ENCODE measurements at places on chromosomes 5 and 9.

DNA sequence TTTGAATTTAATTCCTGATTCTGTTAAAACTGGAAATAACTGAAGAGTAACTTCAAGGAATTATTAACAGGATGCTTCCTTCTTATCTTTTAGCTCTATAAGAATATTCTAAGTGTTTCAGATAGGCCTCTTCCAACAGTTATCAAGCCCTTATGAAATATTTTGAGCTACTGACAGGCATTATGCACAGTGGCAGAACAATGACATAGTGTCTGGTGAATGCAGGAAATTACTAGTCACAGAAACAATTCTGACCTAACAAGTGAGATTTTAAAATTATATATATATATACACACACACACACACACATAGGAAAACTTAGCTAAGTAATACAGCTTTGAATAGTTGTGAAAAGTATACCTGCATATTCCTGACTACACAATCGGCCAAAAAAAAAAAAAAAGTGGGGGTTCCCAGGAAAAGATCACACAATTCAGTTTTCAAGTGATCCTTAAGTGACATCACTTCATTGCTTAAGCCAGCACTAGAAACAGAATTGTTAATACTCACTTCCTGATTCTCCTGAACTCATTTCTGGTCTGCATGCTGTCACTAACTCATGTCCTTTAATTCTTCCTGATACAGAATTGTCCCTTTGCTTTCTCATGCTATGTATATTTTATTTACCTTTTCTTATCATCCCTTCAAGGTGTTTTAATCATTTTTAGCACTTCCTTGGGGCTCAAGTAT lies 77.3 kb downstream of the SLC25A46 start:
- DNase-seq: no peak

- no peak for DNase-seq
Measured at GRCh38 chr5:145965804-145966203, 29.4 kb downstream of the SH3RF2 start.

DNA sequence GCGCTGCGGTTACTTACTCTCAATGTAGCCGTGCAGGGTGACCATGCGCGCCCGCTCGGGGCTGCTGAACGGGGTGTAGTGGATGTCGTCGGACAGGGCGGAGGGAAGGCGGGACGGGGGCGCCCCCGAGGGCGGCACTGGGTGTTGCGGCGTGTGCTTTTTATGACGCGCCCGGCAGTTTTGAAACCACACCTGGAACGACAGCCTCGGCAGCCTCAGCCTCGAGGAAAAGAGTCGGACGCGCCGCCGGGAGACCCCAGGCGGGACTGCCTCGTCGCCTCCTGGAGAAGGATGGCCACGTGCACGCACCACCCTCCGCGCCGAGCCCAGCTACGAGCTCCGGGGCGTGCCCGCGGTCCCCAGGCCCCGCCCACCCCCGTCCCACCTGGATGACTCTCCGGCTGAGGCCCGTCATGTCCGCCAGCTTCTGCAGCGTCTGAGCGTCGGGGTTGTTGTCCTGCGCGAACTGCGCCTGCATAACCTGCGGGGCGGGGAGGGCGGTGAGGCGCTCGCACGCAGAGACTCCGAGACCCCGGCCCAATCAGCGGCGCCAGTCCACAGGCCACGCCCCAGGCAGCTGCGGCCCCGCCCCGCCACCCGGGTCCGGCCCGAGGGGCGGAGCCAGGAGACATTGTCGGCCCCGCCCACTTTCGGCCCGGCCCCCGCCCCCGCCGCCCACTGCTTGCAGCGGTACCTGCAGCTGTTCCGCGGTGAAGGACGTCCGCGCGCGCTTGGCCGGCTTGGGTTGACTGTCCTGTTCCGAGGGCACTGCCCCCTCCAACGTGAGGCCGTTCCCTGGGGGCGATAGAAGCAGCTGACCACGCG lies 15.0 kb downstream of the LHX6 start:
- DNase-seq: peak; percentile 91

GRCh38 chr5:172561151-172561550 lies 79.9 kb upstream of the NEURL1B start:
- no peak for DNase-seq

DNA sequence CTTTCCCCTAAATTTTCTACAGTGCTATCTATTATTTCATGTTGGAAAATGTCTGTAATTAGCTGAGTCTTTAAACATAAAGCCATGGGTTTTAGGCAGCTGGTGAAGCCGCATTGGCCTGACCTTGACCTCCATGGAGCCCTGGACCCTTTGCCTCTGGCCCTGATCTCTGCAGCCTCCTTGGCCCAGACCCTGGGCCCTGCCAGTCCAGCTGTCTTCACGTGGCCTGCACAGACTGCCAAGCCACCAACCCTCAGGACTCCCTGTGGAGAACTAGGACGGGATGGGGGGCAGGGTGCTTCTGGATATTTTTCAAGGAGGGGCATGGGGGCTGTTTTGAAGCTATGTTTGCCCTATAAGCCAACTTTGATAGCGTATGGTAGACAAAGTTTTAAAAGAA lies 29.8 kb upstream of the PPARGC1B start:
- DNase-seq: no peak

GRCh38 chr9:34584970-34585369 lies 4.6 kb downstream of the CNTFR start:
- DNase-seq: no peak

DNA sequence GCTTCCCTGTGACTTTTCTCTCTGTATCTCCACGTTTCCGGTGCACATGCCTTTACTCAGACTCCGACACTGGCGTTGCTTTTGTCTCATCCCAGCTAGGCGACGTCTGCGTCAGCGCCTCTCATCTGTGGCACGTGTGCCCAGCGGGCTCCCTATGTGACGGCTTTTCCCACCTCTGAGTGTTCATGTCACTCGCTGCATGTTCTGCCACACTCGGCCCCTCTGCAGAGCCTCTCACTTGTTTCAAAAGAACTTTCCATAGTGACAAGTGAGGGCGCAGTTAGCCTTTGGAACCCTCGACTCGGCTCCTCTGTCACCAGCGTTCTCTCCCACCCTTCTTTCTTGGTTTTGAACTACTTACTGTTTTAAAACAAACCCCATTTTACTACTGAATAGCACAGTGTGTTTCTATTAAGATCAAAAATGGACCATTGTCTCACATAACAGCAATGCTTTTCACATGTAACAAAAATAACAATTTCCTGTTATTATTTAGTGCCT lies 113.4 kb upstream of the CACNA1B start:
- DNase-seq: no peak

- no peak for DNase-seq
Measured at GRCh38 chr5:174529925-174530681, 194.3 kb upstream of the MSX2 start.

GRCh38 chr9:84636436-84636835 lies 33.1 kb upstream of the NTRK2 start:
- DNase-seq: no peak

DNA sequence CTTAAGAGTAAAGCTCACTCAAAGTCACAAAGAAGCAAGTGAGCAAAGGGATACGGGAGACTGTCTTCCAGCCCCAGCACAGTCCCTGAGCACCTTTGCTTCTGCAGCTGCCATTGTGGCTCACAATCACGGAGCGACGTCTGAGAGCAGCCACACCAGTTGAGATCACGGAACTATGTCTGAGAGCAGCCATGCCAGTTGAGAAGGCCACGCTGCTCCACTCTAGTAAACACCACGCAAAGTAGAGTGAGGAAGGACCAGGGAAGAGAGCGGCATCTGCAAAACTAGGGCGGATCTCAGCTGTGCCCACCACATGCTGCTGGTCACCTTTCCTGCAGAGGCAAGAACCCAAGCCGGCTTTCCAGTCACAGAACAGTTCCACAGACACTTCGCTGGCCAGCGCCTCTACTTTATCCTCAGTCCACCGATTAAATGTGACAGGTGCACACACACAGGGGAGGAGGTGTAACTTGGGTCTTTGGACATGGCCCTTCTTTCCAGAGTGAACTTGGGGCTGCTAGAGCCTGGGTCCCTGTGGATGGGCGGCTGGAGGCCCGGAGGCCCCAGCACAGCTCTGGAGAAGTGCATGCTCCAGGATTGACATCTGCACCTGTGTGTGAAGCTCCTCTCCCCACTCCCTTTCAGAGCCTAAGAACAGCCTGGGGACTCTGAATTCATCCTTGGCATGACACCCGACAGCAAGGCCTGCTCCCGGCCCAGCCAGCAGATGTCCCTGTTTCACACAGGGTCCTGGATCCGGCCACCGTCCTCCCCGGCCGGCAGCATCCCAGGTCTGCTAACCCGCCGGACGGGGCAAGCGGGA lies 324.9 kb upstream of the IRX4 start:
- DNase-seq: no peak

- DNase-seq: peak; percentile 12
Measured at GRCh38 chr9:2208991-2209390, 193.8 kb downstream of the SMARCA2 start.

DNA sequence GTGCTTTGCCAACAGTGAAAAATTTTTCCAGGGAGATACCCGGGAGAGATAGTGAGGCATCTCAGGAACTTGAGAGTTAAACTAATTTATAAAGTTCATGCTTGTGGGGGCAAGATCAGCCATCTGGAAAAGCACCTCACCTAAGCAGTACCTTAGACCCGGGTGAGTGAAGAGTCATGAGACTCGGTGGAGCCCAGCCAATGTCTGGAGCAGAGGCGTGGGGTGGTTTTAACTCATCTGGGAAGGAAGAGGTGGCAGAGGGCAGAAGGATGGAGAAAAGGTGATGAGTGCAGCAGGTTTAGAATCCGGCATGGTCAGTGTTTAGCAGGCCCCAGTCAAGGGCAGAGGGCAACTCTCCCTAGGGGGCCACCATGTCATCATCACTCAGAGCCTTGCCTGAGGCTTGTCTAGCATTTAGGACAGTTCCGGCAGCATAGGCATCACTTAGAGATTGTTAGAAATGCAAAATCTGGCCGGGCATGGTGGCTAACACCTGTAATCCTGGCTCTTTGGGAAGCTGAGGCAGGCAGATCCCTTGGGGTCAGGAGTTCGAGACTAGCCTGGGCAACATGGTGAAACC lies 4.3 kb upstream of the RNF183 start:
- no peak for DNase-seq
